ENCODE measurements at places on chromosomes 2 and 18.

GRCh38 chr2:101831351-101831865, 133.9 kb downstream of the MAP4K4 start:
- peak; percentile 30 for DNase-seq

DNA sequence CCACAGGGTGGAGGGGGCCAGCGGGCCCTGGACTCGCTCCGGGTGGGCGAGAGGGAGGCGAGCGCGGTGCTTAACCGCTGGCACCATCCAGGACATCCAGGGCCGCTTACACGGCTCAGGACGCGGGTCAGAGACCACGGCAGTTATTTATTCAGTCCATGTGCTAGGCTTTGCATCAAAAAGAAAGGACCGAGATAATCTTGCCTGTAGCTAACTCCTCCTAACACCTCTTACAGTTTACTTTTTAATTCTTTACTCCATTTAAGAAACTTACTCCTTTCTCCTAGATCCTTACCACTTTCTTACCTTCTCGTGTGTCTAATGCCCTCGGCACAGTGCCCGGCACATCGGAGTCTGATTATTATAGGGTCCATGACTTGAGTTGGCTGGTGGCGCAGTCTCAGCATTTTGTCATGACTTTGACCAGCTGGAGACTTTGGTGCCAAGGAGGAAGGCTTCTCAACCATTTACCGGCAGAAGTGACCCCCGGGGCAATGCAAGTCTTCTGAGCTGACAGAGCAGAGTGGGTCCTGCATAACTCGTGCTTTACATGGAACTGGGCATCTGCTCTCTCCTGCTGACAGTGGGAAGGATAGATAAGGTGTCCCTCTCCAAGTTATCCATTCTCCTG, 503 bp downstream of the ANXA4 start:
- DNase-seq = peak; percentile 11

DNA sequence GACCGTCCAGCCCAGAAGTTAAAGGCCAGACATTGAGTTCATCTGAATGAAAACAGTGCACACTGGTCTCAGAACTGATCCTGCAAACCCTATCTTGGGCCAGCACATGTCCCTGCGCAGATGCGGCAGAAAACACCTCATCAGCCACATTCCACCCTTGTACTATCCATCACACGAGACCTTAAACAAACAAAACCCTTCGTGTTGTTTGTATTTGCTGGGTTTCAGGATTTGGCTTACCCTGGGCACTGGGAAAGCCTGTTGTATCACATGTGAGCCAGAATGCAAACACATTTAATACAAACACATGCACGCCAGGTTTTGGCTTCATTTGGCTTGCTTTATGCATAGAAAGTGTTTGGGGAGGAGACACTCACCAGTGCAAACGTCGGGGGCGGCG, 12.5 kb downstream of the WIPF1 start:
- no peak for DNase-seq

DNA sequence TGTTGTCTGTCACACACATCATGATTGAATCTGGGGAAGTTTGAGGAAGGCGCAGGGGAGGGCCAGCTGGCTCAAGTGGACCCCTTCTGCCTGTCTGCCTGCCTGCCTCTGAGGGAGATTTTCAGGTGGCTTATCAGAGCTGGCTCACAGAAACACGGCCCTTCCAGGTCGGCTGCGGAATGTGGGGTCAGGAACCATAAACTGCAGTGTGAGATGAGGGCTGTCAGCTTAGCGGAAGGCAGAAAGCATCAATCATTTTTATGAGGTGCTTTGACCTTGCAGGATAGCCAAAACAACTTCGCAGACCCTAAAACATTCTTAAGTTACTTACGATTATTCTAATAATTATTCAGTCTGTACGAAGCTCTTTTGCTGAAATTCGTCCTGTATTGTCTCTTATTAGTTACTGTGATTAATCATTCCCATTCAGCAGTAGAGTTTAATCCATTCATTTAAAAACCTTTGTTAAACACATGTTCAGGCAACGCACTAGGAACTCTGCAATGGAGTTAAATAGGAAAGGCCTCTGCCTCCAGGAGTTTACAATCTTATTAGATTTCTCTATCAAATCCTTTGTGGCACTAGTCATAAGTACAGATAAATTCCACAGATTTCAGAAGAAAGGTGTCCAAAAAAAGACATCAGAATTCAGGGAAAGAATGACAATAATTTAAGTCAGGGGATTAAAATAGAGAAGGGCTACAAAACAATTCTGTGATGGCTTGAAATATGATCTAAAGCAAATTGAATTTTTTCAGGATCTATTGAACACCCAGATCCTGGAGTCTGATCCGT, 371.6 kb downstream of the HRH4 start:
- no peak for DNase-seq

DNA sequence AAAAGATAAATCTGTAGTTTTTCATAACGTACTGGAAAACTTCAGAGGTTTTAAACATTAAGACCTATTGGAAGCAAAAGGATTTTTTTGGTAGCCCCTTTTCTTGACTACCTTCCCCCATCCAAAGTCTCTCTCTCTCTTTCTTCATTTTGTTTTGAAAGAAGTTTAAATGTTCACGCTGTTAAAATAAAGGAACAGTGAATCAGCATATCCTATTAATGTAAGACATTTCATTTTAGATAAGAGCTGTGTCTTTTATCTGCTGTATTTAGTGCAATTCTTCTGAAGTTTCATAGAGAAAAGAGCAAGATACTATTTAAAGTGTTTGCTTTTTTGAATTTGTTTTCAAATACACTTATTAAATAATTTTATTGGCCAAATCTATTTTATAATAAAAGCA, 205.5 kb upstream of the POU3F3 start:
- DNase-seq = no peak

DNA sequence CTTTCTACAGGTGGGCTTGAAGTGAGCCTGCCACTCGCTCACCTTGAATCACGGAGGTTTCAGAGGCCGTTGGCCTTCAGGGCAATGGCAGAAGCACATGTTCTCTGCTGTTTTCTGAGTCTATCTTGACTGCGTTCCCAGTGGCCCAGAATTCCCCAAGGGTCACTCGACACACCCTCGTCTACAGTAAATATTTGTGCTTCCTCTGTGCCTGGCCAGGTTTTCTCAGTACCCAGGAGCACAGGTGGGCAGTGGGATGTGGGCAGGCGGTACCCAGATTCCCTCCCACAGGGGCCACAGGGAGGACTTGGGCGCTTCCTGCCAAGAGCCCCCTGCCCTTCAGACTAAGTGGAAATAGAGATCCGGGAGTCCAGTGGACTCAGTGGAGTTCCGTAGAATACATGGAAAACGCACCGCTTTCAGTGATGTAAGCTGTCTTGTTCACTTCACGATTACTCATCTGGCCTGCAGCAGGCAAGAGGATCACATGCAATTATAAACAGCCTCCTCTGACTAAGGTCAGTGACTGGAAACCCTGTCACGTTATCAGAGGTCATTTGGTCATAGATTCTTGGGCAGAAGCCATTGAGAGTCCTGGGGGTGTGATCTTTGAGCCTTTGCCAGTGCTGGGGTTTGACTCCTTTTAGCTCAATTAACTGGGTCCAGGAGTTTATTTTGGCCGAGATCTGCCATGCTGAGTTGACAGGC, 179.8 kb downstream of the NEDD4L start:
- no peak for DNase-seq

DNA sequence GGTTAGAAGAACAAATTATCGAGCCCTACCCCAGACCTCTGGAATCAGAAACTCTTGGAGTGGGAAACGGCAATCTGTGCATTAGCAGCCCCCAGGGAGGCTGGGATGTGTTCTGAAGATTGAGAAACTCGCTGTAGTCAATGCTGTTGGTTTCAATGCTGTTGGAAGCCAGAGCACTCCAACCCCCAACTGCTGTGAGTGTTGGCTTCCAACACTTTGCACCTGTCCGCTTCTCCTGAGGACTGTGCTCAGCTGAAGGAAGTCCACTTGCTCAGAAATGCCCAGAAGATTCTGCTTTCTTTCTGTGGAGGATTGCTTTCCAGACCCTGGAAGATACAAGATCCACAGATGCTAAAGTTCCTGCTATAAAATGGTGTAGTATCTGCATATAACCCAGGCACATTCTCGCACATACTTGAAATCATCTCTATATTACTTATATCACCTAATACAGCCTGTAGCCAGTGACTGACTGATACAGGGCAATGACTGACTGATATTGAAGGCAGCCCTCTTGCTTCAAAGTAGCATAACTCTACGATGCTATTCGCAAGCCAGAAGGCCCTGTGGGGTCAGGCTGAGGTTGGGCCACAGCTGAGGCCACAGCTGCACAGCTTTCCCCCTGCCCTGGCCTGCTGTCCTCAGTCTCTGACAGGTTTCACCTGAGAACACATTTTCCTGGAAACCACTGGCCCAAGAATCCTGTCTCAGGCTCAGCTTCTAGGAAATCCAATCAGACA, 757.7 kb upstream of the ID2 start:
- DNase-seq = no peak

- DNase-seq = no peak
Observed at GRCh38 chr2:202780514-202781021, 91.0 kb downstream of the ICA1L start.

Measured in neuronal stem cell (in vitro differentiated cells).